ENCODE measurements at places on chromosomes 7 and 10. TPM values are rescaled to one million over a fixed set of nuclear protein-coding genes. Genes with fewer than 3 reads are reported as not detected.

The MCU gene
- 65.7 TPM for total RNA-seq

The COL17A1 gene
- total RNA-seq: 9.8 TPM

The RAB19 gene
- 1.7 TPM for total RNA-seq

The GTPBP10 gene
- 32.9 TPM for total RNA-seq

The CCL26 gene
- total RNA-seq: 1.5 TPM

The HTRA1 gene
- total RNA-seq: 83.9 TPM

The AKR1B1 gene
- 41.7 TPM for total RNA-seq

The MOSPD3 gene
- total RNA-seq: 5.3 TPM

The ACHE gene
- total RNA-seq: 4.0 TPM

The CLEC5A gene
- total RNA-seq: 0.16 TPM

The TES gene
- 207 TPM for total RNA-seq

The STAG3 gene
- total RNA-seq: 0.90 TPM

The CLIP2 gene
- total RNA-seq: 19.9 TPM

The TSC22D4 gene
- 16.6 TPM for total RNA-seq

The PON1 gene
- not detected for total RNA-seq

The CPA1 gene
- 0.63 TPM for total RNA-seq

The MALRD1 gene
- total RNA-seq: 13.8 TPM

The ARL5B gene
- total RNA-seq: 69.8 TPM

The VSTM4 gene
- 60.2 TPM for total RNA-seq

The CPXM2 gene
- 12.3 TPM for total RNA-seq

The HHEX gene
- total RNA-seq: 6.7 TPM

The CALD1 gene
- total RNA-seq: 616 TPM

The OIT3 gene
- 2.3 TPM for total RNA-seq

The SLC18A2 gene
- total RNA-seq: 12.6 TPM

The GPR15LG gene
- 16.6 TPM for total RNA-seq

The KEL gene
- total RNA-seq: 0.16 TPM

The SUN3 gene
- not detected for total RNA-seq

The ACSL5 gene
- 38.8 TPM for total RNA-seq

The UMAD1 gene
- 14.6 TPM for total RNA-seq

The LLCFC1 gene
- total RNA-seq: not detected

The ZNF679 gene
- not detected for total RNA-seq

The ST8SIA6 gene
- 3.7 TPM for total RNA-seq

The MMD2 gene
- 0.11 TPM for total RNA-seq

The GBX1 gene
- not detected for total RNA-seq

The LIPF gene
- total RNA-seq: not detected

All from urinary bladder (tissue), 4 donors.